ENCODE measurements at places on chromosomes 3 and 15.

DNA sequence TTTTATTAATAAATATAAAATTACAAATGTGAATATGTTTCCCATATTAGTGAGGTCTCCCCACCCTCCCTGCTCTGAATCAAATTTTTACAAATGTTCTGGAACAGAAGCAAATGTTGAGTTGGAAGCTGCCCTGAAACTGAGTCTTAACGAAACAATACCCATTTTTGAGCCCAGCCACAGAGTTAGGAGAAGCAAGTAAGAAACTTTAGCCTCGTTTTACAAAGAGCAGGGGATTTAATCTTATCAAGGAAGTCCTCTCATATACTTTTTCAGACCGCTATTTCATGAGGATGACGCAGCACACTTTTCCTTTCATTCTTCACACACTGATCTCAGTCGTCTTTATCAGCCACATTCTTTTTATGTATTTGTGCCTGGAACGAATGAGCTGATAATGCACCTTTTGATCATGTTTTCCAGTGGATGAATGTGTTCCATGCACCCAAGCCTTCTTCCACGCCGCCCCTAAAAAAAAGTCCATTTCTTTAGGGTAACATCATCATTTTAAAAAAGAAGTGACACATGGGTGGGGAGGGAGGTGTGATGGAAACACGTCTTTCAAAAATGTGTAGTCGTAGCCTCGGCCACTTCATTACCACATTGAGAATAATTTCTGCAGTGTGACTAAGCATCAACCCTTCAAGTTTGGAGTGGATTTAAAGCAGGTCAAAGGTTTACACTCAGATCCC lies 48.1 kb downstream of the SETMAR start:
- no peak for DNase-seq

DNA sequence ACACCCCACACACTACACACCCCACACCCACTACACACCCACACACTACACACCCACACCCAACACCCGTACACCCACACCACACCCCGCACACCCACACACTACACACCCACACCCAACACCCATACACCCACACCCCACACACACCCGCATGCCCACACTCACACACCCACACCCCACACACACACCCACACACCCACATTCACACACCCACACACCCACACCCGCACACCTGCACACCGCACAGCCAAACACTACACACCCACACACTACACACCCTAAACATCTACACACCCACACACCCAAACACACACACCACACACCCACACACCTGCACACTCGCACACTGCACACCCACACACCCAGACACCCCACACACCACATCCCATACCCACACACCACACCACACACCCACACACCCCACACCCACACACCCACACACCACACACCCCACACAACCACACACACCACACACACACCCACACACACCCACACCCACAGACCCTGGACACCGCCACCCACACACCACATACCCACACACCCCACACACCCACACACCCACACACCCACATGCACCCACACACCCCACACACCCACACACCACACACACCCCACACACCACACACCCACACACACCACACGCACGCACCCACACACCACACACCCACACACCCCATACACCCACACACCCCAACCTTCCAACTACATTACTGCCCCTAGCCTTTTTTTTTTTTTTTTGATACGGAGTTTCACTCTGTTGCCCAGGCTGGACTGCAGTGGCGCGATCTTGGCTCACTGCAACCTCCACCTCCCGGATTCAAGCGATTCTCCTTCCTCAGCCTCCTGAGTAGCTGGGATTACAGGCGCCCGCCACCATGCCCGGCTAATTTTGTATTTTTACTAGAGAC lies 16.9 kb downstream of the CEP19 start:
- DNase-seq, result no peak

GRCh38 chr15:70259028-70259424 lies 161.3 kb upstream of the TLE3 start:
- DNase-seq, result peak; percentile 45

DNA sequence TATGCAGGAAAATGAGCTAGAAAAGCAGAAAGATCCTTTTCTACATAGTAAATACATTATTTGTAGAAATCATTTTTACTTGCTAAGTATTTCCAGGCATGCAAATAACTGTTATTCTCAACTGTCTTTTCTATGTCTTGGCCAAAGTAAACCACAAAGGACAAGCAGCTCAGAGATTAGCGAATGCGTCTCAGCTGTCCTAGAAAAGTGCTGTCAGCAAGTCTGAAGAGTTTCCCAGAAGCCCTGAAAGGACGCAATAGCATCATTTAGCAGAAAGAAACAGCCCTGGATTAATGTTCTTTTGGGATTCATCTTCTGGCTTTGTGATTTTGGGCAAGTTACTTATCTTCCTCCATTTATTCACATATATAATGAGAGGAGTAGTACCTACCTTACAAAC lies 100.3 kb downstream of the ZIC1 start:
- no peak for DNase-seq

DNA sequence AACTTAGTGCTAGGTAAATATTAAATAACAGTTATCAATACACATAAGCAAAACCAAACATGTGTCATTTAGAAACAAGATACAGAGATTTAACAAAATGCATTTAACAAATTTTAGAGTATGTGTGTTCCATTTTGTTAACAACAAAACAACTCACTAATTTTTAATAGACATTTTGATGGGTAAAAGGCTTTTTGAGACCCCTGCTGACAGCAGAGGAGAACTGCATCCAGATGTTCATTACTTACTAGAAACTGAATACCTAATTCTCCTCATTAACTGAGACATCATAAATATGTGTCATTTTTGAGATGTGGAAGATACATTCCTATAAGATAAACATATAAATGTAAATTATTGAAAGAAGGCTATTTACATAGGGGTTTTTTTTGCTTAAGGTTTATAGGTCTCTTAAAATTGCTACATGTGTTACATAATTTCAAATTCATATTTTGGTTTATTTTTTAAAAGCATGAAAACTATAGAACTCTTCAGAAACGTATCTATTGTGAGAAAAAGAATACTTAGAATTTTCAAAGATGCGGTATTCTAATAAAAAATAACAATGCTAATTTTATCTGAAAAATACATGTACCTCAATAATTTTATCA lies 1009.8 kb downstream of the TUSC7 start:
- peak; percentile 4 for DNase-seq

GRCh38 chr3:27677565-27677964 lies 44.6 kb downstream of the EOMES start:
- no peak for DNase-seq

- no peak for DNase-seq
These were observed 3.7 kb upstream of the CPA3 start for GRCh38 chr3:148861277-148861869.
